ENCODE measurements at places on chromosomes 7 and 10.

- peak; percentile 45 for DNase-seq
These were observed 949 bp upstream of the CLIP2 start for GRCh38 chr7:74288034-74288881.

DNA sequence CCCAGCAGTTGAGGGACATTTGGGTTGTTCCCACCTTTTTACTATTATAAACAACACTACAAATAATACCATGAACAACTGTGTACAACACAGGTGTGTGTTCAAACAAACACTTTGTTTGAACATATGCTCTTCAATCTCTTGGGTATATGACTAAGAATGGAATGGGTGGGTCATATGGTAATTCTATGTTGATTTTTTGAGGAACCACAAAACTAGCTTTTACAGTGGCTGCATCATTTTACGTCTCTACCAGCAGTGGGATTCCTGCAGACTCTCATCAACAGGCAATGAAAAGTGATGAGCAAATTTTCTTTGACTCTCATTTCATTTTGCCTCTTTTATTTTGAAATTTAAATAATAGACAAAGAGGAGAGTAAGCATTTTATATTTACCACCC lies 116.9 kb upstream of the KLF14 start:
- DNase-seq, result no peak

DNA sequence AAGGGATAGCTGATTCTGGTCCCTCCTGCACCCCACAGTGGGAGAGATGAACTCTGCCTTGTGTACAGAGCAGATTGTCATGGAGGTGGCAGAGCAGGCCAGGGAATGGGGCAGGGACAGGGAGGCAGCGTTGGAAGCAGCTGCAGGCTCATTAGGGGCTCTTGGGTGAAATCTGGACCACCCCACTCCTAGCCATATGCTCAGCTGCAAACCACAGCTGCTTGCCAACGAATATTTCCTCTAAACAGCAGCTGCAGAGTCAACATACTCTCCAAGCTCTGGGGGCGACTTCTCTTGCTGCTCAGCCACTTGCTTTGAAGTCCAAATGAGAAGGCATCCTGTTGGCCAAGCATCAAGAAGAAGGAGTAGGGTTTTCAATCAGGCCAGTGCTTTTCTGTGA lies 302.3 kb upstream of the AUTS2 start:
- no peak for DNase-seq

DNA sequence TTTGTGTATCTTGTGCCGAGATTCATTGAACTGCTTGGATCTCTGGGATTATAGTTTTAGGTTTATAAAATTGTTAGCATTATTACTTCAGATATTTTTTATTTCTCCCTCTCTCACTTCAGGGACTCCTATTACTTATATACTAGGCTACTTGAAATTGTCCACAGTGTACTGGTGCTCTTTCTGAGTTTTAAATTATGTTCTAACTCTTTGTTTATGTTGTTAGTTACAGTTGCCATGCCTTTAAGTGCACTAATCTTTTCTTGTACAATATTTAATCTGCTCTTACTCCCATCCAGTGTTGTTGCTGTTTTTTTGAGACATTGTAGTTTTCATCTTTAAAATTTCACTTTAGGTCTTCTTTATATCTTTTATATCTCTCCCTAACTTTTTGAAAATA lies 13.1 kb downstream of the PLEKHS1 start:
- peak; percentile 65 for DNase-seq

DNA sequence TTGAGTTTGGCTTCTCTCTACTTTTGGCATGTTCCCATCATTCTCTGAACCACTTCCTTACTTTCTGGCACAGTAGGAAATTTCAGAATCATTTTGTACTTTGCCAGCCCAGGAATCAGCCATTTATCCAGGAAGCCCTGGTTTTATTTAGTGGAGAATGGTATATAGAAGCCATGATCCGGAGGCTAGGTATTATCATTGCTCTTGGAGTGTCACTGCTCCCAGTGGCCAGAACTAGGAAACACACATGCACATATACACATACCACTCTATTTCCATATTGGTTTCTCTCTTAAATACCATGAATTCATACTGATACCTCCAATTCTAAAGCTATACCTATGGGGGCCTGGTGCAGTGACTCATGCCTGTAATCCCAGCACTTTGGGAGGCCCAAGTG lies 36.3 kb downstream of the SUFU start:
- peak; percentile 23 for DNase-seq

DNA sequence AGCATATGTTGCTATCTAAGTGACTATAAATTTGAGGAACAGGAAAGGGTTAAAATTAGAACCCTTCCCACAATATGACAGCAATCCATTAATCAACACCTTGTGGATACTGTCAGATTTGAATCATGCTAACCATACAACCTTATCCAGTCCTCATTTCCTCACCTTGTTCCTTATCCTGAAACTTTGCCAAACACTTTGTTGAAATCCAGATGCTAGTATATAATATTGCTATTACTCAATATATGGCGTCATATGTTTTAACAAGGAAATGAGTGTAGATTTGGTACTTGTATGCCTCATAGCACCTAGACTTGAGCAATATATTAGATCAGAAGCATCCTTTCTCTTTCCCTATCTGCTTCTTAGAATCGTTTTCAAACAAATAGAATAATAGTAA lies 66.3 kb upstream of the SLC25A13 start:
- peak; percentile 44 for DNase-seq

DNA sequence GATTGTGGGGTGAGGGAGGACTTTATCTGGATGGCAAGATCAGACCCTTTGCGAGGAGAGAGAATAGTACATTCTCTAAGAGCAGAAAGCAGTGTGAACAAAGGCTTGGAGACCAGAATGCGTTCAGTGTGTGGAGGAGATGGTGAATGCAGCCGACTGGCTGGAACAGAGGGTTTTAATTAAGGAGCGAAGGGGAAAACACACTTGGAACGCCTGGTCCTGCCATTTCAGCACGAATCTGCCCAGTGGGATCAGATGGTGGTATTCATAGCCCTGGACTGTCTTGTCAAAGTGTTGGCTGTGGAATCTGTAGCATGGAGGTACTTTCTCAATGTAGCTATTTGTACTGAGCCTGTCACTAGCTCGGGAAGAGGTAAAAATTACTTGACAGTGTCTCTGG lies 260.9 kb downstream of the SLC25A13 start:
- no peak for DNase-seq

Data from mesenchymal stem cell (in vitro differentiated cells and primary cell).